Psoas muscle (tissue), 8 donors: ENCODE measurements at places on chromosomes 6 and 20. TPM values are rescaled to one million over a fixed set of nuclear protein-coding genes. Genes with fewer than 3 reads are reported as not detected.

Gene GLYATL3
- not detected for polyA plus RNA-seq

Gene TMEM151B
- 0.04 TPM for polyA plus RNA-seq

Gene MEI4
- polyA plus RNA-seq = not detected

DNA sequence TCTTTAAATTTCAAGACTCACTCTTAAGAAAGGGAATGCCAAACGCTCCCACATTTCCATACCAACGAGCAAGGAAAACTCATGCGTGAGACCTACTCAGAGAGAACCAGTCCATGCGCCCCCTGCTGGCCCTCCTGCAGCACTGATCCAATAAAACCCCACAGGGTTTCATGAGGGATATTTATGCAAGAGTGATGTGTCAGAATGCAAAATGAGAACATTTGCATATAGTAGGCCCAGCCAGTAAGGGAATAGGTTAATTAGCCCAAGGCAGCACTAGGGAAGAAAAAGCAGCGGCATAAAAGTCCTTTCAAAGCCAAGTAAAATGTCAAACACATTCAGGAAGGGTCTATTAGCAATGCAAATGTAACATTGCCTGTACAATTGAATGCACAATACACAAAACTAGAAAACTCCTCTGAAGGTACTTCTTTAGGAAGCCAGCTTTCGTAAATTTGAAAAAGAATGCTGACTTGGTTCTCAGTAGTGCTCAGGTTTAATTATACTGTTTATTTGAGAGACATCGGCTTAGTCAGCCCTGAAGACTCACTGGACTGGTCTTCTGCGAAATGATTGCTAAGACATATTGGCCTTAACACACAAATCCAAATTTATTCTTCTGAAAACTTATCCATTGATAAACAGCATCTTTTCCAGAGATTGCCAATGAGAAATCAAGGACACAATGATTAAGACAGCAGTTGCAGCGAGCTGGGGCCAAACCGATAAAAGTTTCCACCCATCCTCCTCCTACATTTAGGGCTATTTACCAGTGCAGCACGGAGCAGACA is 93.2 kb downstream of the GMPR start:
- DNase-seq = peak; percentile 72

DNA sequence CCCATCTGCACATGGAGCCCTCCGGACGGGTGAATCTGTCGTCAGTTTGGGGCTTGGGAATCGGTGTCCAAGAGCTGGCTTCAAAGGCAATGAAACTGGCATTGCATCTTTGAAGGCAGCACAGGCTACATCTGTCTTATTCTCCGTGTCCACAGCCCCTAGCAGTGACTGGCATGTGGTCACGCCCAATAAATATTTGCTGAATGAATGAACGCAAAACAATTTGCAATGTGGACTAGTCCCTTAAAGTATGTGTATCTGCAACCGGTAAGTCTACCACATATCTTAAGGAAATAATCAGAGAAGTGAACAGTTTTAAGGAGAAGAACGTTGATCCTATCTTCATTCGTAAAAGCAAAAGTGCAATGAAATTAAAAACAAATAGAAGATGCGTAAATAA is 8.0 kb upstream of the PMEPA1 start:
- DNase-seq = no peak

Gene SNRPB2
- polyA plus RNA-seq = 52.0 TPM

- peak; percentile 30 for DNase-seq
These were observed 129.2 kb upstream of the PRND start for GRCh38 chr20:4592316-4593148.

- DNase-seq = no peak
These were observed 143.4 kb upstream of the PHACTR1 start for GRCh38 chr6:12572896-12573827.

Gene GSTA2
- polyA plus RNA-seq = 0.04 TPM

- no peak for DNase-seq
These were observed 2.2 kb downstream of the HAO1 start for GRCh38 chr20:7938058-7938457.

DNA sequence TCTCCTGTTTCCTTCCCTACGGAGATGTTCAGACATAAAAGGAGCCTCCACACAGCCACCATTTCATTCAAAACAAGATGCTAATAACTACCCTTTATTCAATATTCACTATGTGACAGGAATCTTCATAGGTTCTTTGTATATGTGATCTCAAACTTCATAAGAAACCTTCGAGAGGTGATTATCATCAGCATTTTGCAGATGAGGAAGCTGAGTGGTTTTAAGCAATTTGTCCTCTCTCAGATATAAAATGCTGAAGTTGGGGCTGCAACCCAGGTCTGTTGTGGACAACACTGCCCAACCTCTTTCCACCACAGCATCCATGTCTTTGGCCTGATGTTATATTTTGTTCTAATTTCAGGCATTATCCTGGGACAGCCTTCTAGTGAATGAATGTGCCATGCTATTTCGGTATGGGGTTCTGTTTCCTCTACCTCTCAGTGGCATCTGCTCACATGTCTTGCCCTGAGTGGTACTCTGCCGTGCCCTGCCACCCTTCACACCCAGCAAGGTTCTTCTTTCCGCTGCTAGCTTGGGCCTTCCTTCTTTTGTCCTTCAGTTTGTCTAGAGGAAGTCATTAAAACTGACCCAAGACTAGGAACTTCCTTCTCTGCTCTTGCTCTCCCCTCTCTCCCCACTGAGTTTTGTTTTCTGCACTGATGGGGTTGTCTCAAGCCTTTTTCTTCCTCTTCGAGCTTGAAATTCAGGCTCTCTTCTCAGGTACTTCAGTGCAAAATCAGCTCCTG is 300.9 kb upstream of the PRDM1 start:
- no peak for DNase-seq

GRCh38 chr6:20202324-20202658 is 10.0 kb downstream of the MBOAT1 start:
- no peak for DNase-seq

DNA sequence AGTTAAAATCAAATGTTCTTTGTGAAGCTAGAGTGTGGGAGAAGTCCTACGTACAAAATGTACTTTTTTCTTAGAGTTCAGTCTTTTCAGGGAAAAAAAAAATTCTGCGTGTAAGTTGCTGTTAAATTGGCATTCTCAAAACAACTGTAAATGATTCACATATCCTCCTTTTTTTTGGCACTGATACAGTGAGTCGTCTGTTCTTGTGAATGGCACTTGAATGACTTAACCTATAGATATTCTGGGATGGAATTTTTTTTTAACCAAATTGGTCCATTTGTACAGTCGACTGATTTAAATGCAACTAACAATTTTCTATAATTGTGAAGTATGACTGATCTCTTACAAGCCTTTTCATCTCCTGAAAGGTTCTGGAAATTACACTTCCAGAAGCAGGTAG is 5.5 kb upstream of the JAG1 start:
- DNase-seq = no peak

Gene PSORS1C1
- polyA plus RNA-seq = not detected

Gene NCOA7
- 3.1 TPM for polyA plus RNA-seq

DNA sequence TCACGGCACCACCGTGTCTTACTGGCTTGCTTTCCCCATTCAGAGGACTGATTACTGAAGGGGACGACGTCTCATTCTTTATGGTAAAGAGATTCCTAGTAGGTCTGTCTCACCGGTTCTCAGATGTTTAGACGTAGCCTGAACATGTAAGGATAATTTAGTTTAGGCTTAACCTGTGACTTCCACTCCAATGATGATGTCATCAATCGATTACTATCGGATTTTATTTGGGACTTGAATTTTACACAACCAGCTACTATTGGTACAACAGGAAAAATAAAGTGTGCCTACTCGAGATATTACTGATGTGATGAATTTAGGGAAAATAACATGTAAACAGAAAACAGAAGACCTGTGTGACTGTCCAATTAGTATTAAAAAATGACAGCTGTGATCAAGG is 4.5 kb upstream of the SSR1 start:
- DNase-seq = no peak

Gene DSP
- polyA plus RNA-seq = 0.10 TPM

DNA sequence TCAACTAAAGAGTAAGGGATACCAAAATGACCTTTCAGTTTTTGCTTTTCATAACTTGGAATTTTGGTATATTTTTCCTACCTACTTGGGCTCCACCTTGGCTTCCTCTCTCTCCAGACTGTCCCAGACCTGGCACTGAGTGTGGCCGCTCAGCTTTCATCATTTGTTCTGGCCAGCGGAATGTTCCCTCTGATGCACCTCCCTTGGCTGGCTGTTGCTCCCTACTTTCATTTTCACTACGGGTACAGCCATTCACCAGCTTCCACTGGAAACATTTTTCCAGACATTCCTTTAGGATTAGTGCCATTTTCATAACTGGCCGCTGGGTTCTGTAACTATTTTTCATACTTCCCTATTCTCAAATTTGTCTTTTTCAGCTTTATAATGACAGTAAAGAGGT is 487.4 kb downstream of the TENT5A start:
- DNase-seq = peak; percentile 57
